Activated CD4-positive, alpha-beta T cell treated with anti-CD3 and anti-CD28 coated beads, Interleukin-2, amount 10 ng/mL, durations not matched to agents 24 days and 14 days (primary cell): ENCODE measurements at places on chromosomes 11 and 22. TPM values are rescaled to one million over a fixed set of nuclear protein-coding genes. Genes with fewer than 3 reads are reported as not detected.

DNA sequence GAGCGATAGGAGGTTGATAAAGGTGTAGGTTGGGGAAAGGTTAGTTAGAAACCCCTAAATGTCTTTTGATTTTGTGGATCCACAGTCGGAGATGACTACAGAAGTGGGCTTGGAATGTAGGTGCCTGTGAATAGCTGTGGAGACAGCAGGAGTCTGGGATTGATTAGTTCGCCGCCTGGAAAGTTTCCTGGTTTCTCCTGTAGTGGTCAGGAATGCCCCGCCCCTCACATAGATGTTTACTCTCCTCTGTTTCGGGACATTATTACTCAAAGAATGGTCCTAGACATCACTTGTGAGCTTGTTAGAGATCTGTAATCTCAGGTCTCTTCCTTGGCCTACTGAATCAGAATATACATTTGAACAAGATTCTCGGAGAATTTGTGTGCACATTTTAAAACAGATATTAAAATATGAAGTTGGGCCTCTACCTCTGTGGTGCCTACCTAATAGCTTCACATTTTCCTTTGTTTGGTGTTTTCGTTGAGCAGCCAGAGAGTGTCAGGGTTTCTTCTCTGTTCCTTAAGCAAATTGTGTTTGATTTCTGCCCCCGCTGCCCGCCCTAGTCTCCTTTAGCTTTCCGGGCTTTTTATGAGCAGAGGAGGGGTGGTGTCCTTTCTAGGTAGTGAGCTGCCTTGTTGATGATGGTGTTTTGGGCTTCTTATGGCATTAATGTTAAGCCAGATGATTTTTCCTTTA, 89.4 kb downstream of the PPP6R3 start:
- H3K4me1 ChIP-seq, result peaks cover 57% of the 10 kb centered on the region
- peak overlapping the region; percentile 96 for H3K27ac ChIP-seq
- DNase-seq, result no peak

GRCh38 chr22:22884888-22885840, 2.5 kb upstream of the IGLL5 start:
- peaks cover 30% of the 10 kb centered on the region for H3K27me3 ChIP-seq
- peaks cover 14% of the 10 kb centered on the region for H3K4me1 ChIP-seq
- H3K4me3 ChIP-seq, result no peak overlapping the region
- peak; percentile 80 for DNase-seq

Gene GCAT
- total RNA-seq, result 27.7 and 28.9 TPM in 2 replicates

DNA sequence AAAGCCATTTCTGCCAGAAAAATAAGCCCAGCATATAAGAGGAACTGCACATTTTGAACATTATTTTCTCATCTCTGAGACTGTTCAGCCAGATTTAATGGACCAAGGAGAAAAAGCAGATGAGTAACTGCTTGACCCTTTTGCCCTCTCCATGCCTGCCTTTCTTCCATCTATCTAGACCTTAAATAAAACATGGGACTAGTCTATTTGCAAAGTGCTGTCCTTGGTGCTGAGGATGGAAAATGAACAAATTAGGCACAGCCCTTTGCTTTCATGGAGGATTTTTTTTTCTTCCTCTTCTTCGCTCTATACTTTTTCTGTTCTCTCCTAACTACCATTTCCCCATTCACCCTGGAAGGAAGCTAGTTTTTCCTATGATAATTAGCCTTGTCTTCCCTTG, 361.3 kb downstream of the GRM5 start:
- H3K4me1 ChIP-seq, result no peaks in the 10 kb centered on the region
- H3K27ac ChIP-seq, result no peak overlapping the region
- H3K36me3 ChIP-seq, result no peaks in the 10 kb centered on the region

DNA sequence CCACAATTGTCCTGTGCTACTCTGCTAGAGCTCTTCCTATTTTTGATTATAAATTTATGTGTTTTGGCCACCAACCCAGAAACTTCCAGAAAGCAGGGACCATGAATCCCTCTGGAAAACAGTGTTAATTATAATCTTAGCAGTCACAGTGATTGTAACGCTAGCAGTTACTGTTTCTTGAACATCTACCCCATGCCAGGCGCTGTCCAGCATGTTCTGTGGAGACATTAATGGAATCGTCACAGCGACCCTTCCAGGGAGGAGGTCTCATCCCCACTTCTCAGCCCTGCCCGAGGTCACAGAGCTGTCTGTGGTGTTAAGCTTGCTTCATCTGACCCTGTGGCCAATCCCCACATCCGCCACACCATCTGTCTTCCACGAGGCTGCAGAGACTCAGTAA, 13.9 kb upstream of the PNPLA5 start:
- DNase-seq, result no peak
- peaks cover 4% of the 10 kb centered on the region for H3K27me3 ChIP-seq
- H3K4me1 ChIP-seq, result no peaks in the 10 kb centered on the region
- H3K36me3 ChIP-seq, result no peaks in the 10 kb centered on the region
- no peak overlapping the region for H3K27ac ChIP-seq
- no peak overlapping the region for H3K4me3 ChIP-seq

- H3K27me3 ChIP-seq, result no peaks in the 10 kb centered on the region
- no peak overlapping the region for H3K27ac ChIP-seq
- H3K4me1 ChIP-seq, result no peaks in the 10 kb centered on the region
Measured at GRCh38 chr11:17985517-17985916, 27.3 kb downstream of the SERGEF start.

Gene DCDC1
- total RNA-seq, result not detected in 2 replicates

Gene OR51B4
- not detected in 2 replicates for total RNA-seq

Gene LRRC4C
- total RNA-seq, result not detected in 2 replicates

GRCh38 chr11:58186938-58187337, 1.9 kb upstream of the OR9Q2 start:
- no peaks in the 10 kb centered on the region for H3K27me3 ChIP-seq
- H3K4me1 ChIP-seq, result no peaks in the 10 kb centered on the region
- H3K36me3 ChIP-seq, result no peaks in the 10 kb centered on the region

- peak; percentile 55 for DNase-seq
- no peaks in the 10 kb centered on the region for H3K36me3 ChIP-seq
- peak overlapping the region; percentile 81 for H3K27ac ChIP-seq
- peaks cover 21% of the 10 kb centered on the region for H3K4me1 ChIP-seq
- H3K27me3 ChIP-seq, result peaks cover 16% of the 10 kb centered on the region
- no peak overlapping the region for H3K4me3 ChIP-seq
Measured at GRCh38 chr22:38881997-38882879, 10.2 kb upstream of the CBX6 start.

- no peaks in the 10 kb centered on the region for H3K36me3 ChIP-seq
- DNase-seq, result no peak
- no peaks in the 10 kb centered on the region for H3K4me1 ChIP-seq
- H3K27ac ChIP-seq, result no peak overlapping the region
Measured at GRCh38 chr11:26326793-26327400, 5.0 kb upstream of the ANO3 start.
